ENCODE measurements at places on chromosomes 7 and 10. TPM values are rescaled to one million over a fixed set of nuclear protein-coding genes. Genes with fewer than 3 reads are reported as not detected.

DNA sequence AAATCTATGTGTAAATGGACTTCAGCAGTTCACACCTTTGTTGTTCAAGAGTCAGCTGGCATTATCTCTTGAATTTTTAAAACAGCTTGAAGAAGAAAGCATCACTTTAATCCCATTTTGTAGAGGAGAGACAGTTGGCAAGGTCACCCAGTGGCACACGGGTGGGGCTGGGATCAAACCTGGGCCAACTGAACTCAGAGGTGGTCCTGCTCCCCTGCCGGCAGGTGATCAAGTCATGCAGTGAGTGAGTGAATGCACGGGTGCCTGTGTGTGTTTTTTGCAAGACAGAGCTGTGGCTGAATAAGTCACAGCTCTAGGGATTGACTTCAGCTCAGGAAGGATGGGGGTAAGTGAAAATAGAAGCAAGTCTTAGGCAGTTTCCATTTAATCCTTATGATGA lies 9.5 kb downstream of the GHRHR start:
- H3K4me3 ChIP-seq, result no peak overlapping the region
- H3K27ac ChIP-seq, result no peak overlapping the region
- no peak for DNase-seq
- no peaks in the 10 kb centered on the region for H3K36me3 ChIP-seq
- peaks cover 13% of the 10 kb centered on the region for H3K4me1 ChIP-seq
- H3K27me3 ChIP-seq, result no peaks in the 10 kb centered on the region

- peaks cover 11% of the 10 kb centered on the region for H3K36me3 ChIP-seq
- no peak for DNase-seq
- no peaks in the 10 kb centered on the region for H3K27me3 ChIP-seq
- no peak overlapping the region for H3K4me3 ChIP-seq
Observed at GRCh38 chr7:155308330-155309020, 10.8 kb downstream of the INSIG1 start.

Gene MYH16
- polyA plus RNA-seq, result 0.03 TPM

- no peaks in the 10 kb centered on the region for H3K36me3 ChIP-seq
- DNase-seq, result no peak
- H3K4me3 ChIP-seq, result no peak overlapping the region
- peaks cover 10% of the 10 kb centered on the region for H3K27me3 ChIP-seq
- no peak overlapping the region for H3K27ac ChIP-seq
Observed at GRCh38 chr7:151873402-151873965, 3.4 kb downstream of the PRKAG2 start.

Gene SMO
- 0.48 TPM for polyA plus RNA-seq

Gene HYAL4
- polyA plus RNA-seq, result 0.33 TPM

GRCh38 chr10:129626796-129627435 lies 159.9 kb downstream of the MGMT start:
- DNase-seq, result no peak
- no peaks in the 10 kb centered on the region for H3K36me3 ChIP-seq
- no peak overlapping the region for H3K4me3 ChIP-seq
- H3K4me1 ChIP-seq, result no peaks in the 10 kb centered on the region
- no peaks in the 10 kb centered on the region for H3K27me3 ChIP-seq

- H3K27ac ChIP-seq, result no peak overlapping the region
- H3K36me3 ChIP-seq, result no peaks in the 10 kb centered on the region
- no peaks in the 10 kb centered on the region for H3K27me3 ChIP-seq
- no peaks in the 10 kb centered on the region for H3K4me1 ChIP-seq
- H3K4me3 ChIP-seq, result no peak overlapping the region
Observed at GRCh38 chr10:129546106-129546505, 79.1 kb downstream of the MGMT start.

Gene NUDT13
- 1.9 TPM for polyA plus RNA-seq

GRCh38 chr7:117251687-117252086 lies 71.2 kb downstream of the WNT2 start:
- H3K27ac ChIP-seq, result no peak overlapping the region
- no peaks in the 10 kb centered on the region for H3K27me3 ChIP-seq
- no peaks in the 10 kb centered on the region for H3K36me3 ChIP-seq
- DNase-seq, result peak; percentile 35
- H3K4me1 ChIP-seq, result peaks cover 4% of the 10 kb centered on the region
- H3K4me3 ChIP-seq, result no peak overlapping the region

DNA sequence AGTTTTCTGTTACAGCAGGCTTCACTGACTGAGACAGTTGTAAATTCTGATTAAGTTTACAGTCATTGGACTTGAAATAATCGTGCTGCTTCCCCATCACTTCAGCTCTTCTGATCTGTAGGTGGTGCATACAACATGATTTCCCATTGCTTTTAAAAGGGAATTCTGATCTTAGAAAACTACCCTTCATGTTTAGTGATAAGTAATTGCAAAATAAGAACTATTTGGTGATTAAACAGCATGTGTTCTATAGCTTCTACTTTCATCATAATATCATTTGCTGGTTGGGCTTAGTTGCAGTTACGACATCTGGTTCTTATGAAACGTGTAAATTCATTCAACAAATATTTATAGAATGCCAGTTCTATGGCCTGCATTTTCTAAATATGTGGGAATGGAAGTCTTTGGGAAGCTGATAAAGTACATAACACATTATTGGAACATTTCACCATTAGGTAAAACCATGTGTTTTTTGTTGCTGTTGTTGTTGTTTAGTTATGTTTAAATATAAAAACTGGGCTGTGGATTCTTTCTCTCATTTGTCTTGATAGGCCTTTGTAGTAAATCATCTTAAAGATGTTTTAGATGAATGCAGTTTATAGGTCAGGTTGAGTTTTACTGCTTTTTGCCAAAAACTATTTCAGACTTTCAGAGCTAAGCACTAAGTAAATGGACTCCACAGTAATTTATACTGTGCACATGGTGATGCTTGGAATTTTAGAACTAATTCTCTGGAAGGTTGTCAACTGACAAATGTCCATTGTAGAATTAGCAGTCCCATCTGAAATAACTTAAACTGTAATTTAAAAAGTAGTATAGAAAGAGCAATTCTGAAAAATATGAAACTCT lies 13.1 kb downstream of the GNAI1 start:
- no peak overlapping the region for H3K4me3 ChIP-seq
- no peak for DNase-seq
- H3K36me3 ChIP-seq, result no peaks in the 10 kb centered on the region
- H3K4me1 ChIP-seq, result no peaks in the 10 kb centered on the region

Gene C10orf90
- not detected for polyA plus RNA-seq

GRCh38 chr10:6461961-6462360 lies 118.1 kb downstream of the PRKCQ start:
- no peak overlapping the region for H3K4me3 ChIP-seq
- no peak for DNase-seq
- H3K27me3 ChIP-seq, result no peaks in the 10 kb centered on the region
- H3K27ac ChIP-seq, result no peak overlapping the region

Gene KCNIP2
- 0.98 TPM for polyA plus RNA-seq

Gene ATOH7
- not detected for polyA plus RNA-seq

Gene SPACDR
- 0.43 TPM for polyA plus RNA-seq

Gene SRGN
- 382 TPM for polyA plus RNA-seq

GRCh38 chr7:34982371-34983019 lies 54.8 kb downstream of the DPY19L1 start:
- no peak overlapping the region for H3K4me3 ChIP-seq
- DNase-seq, result no peak
- H3K4me1 ChIP-seq, result no peaks in the 10 kb centered on the region
- H3K36me3 ChIP-seq, result no peaks in the 10 kb centered on the region
- H3K27me3 ChIP-seq, result no peaks in the 10 kb centered on the region
- no peak overlapping the region for H3K27ac ChIP-seq

DNA sequence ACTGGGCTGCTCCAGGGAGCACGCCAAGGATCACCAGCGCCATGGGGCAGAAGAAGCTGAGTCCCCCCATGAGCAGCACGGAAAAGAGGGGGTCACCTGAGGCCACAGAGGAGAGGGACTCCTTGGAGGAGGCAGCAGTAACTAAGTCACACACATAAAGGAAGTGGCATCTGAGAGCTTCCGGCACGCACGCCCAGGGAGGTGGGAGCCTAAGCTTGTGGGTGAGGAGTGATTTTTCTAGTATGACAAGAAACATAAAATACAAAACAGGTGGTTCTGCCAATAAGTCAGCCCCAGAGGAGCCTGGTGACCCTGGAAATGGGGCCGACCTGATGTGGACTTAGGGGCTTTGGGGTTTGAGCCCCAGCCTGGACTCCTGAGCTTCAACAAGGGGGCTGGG lies 60.8 kb downstream of the CARD11 start:
- no peak for DNase-seq
- H3K36me3 ChIP-seq, result peaks cover 2% of the 10 kb centered on the region
- H3K27ac ChIP-seq, result no peak overlapping the region
- H3K27me3 ChIP-seq, result no peaks in the 10 kb centered on the region
- peaks cover 37% of the 10 kb centered on the region for H3K4me1 ChIP-seq

Gene PTPRN2
- polyA plus RNA-seq, result not detected

GRCh38 chr7:33832271-33832721 lies 73.0 kb upstream of the BMPER start:
- no peaks in the 10 kb centered on the region for H3K36me3 ChIP-seq
- no peak overlapping the region for H3K27ac ChIP-seq
- H3K4me1 ChIP-seq, result no peaks in the 10 kb centered on the region
- DNase-seq, result no peak
- no peak overlapping the region for H3K4me3 ChIP-seq
- no peaks in the 10 kb centered on the region for H3K27me3 ChIP-seq

Gene DENND2A
- not detected for polyA plus RNA-seq

GRCh38 chr7:10888861-10889260 lies 84.8 kb upstream of the PHF14 start:
- H3K4me1 ChIP-seq, result no peaks in the 10 kb centered on the region
- H3K36me3 ChIP-seq, result no peaks in the 10 kb centered on the region
- H3K27ac ChIP-seq, result no peak overlapping the region
- H3K27me3 ChIP-seq, result no peaks in the 10 kb centered on the region
- no peak overlapping the region for H3K4me3 ChIP-seq
- DNase-seq, result no peak

Gene AGFG2
- 26.7 TPM for polyA plus RNA-seq

- peaks cover 8% of the 10 kb centered on the region for H3K4me1 ChIP-seq
- DNase-seq, result no peak
- H3K27me3 ChIP-seq, result peaks cover 3% of the 10 kb centered on the region
- H3K36me3 ChIP-seq, result no peaks in the 10 kb centered on the region
- no peak overlapping the region for H3K4me3 ChIP-seq
- H3K27ac ChIP-seq, result no peak overlapping the region
Observed at GRCh38 chr7:43302211-43302711, 189.8 kb downstream of the HECW1 start.

GRCh38 chr7:134343796-134344195 lies 27.1 kb upstream of the SLC35B4 start:
- H3K27me3 ChIP-seq, result no peaks in the 10 kb centered on the region
- no peaks in the 10 kb centered on the region for H3K4me1 ChIP-seq
- no peaks in the 10 kb centered on the region for H3K36me3 ChIP-seq
- H3K4me3 ChIP-seq, result no peak overlapping the region

DNA sequence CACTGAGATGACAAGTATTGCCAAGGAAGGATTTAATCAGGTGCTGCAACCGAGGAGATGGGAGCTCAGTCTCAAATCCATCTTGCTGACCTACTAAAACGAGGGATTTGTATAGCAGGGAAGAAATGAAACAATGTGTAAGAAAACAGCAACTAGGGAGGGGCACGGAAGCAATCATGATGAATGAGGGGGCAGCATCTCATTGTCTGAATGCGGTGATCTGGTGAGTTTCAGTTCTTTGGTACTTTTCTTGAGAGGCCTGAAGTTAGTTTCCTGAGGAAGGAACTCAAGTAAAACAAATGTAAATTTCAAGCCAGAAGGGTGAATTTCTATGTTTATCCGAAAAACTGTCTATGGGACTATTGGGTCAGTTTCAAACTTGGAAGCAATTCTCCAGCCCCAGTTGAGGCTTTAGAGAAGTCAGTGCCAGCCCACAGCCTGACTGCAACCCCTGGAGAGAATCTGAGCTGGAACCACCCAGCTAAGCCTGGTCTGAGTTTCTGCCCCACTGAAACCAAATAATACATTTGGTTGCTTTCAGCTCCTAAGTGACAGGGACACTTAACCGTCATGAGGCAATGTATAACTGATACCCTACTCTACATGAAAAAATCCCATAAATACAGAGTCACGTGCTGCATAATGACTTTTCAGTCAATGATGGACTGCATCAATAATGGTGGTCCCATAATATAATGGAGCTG lies 45.8 kb upstream of the TNS3 start:
- no peaks in the 10 kb centered on the region for H3K27me3 ChIP-seq
- H3K4me3 ChIP-seq, result no peak overlapping the region
- peak overlapping the region; percentile 42 for H3K27ac ChIP-seq
- peaks cover 12% of the 10 kb centered on the region for H3K4me1 ChIP-seq
- peak; percentile 27 for DNase-seq
- H3K36me3 ChIP-seq, result no peaks in the 10 kb centered on the region

Gene MLXIPL
- not detected for polyA plus RNA-seq

DNA sequence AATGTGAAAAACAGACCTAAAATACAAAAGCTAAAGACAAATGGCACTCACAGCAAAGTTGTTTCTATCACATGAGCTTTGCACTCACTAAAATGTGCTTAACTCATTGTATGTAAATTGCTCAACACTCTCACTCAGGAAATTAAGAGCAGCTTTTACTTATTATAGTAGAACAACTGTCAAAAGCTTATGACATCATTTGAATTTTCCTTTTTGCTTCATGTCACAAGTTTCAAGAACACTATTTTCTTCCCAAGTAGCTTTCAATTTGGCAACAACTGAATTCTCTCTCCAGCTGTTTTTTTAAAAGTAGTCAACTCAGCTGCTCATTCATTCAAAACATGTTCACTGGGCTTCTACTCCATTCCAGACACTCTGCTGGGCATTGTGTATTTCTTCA lies 46.9 kb downstream of the ATE1 start:
- H3K36me3 ChIP-seq, result no peaks in the 10 kb centered on the region
- H3K4me1 ChIP-seq, result no peaks in the 10 kb centered on the region
- no peak for DNase-seq
- H3K27ac ChIP-seq, result no peak overlapping the region

Gene OR6B1
- polyA plus RNA-seq, result not detected
